Iris pigment epithelial cell (primary cell): ENCODE measurements at places on chromosomes 5 and 9.

GRCh38 chr9:20442461-20443319, 179.6 kb downstream of the MLLT3 start:
- no peak for DNase-seq

DNA sequence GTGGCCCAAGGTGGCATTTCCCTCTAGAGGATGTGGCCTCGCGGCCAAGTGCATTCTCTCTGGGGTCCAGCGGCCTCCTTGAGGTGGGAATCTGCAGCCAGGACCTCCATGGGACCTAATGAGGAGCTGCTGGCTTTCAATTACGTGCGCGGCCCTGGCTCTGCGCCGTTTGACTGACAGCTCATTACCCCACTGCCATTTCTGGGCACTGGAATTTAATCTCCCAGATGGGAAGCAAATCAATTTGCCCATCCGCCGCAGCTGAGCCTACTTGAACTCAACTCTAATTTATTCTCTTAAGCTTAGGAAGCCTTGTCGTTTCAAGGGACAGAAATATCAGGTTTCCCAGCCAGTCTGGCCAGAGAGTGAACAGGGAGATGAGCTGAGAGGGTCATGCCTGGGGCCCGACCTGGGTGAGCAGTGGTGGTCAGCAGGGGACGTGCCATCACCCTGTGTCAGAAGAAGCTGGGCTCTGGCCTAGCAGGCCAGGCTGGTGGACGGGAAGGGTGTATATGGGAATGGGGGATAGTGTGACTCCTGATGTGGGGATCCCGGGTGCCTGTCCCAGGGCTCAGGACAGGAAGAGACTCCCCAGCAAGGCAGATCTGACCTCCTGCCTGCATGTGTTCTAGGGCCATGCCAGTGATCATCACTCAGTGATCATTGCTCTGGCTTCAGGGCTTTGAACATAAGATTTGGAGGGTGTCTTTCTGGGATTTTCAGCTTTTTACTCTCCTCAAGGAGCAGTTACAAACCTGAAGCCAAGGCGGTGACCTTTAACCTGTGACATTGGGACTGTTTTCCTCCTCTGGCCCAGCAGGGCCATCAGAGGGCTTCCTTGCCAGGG, 69.7 kb downstream of the MACROH2A1 start:
- DNase-seq = no peak

- DNase-seq = no peak
Measured at GRCh38 chr5:113235884-113236283, 198.9 kb downstream of the TSSK1B start.

GRCh38 chr5:173726846-173727557, 110.6 kb upstream of the BOD1 start:
- DNase-seq = peak; percentile 25

DNA sequence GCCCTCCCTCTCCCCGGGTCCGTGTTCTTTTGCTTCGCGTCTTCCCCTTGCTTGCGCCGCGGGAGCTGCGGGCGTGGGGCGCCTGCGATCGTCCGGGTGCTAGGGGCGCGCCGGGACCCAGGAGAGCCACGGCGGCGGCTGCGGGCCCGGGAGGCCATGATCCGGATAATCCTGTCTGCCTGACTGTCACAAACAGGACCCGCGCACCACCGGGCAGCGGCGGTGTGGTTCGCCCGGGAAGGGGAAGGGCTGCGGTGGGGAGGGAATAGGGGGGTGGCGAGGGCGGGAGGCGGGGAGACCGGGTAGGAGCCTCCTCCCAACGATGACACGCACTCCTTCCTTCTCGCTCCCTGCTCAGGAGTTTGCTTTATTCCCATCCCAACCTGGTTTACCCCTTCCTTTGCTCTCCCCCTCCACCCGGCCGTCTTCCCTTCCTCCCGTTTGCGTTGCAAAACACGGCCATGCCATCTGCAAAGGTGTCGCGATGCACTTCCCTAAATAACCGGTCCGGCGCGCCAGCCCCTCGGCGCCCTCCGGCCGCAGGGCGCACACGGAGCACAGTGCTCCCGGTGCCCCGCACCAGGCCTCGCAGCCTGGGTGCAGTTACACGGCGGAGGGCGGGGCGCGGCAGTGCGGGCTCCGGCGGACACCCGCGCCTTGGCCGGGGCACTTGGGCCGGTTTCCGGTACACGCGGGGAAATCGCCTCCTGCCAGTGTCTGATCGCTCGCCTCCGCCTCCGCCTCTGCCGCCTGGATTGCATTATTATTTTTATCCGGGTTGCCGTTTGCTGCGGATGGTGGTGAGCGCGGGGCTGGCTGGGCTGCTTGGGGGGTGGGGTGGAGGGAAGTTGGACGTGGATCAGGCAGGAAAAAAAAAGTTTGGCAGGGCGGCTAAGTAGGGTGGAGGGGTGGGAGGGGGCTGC, 1.5 kb downstream of the SMARCA2 start:
- peak; percentile 78 for DNase-seq

GRCh38 chr9:29564564-29564963, 1991.3 kb upstream of the C9orf72 start:
- no peak for DNase-seq

DNA sequence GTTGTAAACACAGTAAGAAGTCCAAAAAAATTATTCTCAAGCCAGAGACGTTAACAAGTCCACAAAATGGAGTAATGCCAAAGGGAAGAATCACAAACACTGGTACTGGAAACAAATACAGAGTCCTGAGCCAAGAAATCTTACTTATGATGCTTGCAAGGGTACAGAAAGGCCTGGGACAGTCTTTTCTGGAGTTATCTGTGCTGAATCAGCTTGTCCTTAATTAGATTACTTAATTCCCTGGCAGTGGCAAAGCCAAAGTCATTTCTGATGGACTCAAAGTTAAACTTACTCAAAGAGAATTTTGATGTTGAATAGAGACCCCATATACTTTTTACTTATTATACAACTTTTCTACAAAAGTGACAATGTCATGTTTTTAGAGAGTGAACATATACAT, 610.5 kb upstream of the ITGA1 start:
- DNase-seq = no peak

- no peak for DNase-seq
Measured at GRCh38 chr5:56386046-56386445, 152.9 kb upstream of the ANKRD55 start.

GRCh38 chr5:124839371-124839998, 93.0 kb upstream of the ZNF608 start:
- DNase-seq = peak; percentile 59

DNA sequence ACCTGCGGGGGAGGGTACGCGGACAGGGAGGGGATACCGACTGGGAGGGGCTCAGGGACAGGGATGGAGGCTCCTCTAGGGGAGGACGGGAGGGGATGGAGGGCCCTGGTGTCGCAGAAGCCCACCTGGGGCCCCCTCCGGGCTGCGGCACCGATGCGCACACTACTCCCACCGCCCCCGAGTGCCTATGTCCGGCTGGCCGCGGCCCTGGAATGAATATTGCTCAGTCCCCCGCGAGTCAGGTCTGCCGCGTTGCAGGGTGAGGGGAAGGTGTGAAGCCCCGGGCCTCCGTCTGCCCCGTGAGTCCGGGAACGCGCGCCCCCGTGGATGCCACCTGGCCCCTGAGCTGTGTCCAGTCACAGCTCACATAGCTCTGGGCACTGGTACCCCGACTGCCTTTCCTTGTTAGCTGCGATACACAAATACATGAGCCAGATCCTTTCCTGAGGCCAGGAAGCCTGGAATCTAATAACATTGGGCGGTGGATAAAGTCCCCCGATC, 44.5 kb upstream of the PRSS3 start:
- no peak for DNase-seq

GRCh38 chr5:5066276-5067186, 73.6 kb upstream of the ADAMTS16 start:
- no peak for DNase-seq

DNA sequence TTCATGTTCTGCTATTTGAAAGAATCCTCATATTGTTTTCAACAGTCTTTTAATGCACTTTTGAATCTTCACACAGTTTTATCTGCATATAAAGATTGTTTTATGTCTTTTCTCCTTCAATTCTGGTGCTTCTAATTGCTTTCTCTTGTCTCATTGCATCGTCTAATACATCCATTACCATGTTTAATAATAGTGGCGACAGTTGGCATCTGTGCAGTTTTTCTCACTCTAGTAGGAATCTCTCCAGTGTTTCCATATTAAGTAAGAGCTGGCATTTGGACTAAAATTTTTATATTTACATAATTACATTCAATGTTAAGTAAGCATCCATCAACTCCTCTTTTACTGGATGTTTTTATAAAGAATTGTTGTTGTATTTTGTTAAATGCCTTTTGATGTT, 49.9 kb downstream of the ADCY2 start:
- no peak for DNase-seq

DNA sequence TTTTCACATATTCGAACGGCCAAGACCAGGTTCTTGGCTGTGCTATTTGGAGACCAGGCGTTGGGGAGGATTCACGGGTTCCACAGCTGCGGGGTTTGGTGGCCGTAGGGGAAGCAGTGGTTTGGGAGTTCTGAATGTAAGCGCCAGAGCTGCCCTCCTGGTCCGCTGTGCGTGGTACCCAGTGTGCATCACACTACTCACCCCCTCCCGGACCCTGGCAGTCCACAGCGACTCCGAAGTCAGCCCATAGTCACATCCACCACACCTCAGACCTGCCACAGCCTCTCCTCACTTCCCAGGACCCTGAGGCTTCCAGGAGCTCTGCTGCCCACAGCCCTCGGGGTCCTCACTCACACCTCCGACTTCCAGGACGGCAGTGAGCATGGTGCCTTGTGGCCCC, 26.8 kb downstream of the AMBP start:
- no peak for DNase-seq

DNA sequence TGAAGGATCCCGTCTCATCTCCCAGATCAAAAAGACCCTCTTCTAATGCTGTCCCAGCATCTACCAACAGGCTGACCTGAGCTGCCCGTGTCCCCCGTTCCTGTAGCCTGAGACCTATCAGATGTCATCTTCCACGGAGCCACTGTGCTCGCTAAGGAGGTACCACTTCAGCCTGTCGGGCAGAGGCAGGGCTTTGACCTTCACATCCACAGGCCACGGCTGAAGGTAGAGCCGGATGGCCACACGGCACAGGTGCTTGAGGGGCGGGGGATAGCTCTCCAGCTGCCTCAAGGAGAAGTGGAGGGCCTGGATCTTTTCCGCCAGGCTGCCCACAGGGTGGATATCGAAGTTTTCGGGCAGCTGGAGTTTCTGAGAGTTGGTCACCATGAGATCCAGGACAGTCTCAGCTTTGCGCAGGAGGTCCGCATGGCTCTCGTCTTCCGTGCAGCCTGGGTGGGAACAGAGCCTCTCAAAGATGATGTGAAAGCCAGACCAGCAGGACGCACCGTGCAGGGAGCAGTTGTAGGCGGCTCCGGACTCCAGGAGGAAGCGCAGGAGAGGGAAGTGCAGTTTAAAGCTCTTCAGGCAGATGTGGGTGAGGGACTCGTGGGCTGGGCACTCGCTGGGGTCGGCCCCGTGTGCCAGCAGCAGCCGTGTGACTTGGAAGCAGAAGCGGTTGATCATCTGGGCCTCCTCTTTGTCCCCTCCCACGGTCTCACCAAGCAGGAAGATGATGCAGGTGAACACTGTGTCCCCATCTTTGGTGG, 4.1 kb downstream of the ASB6 start:
- DNase-seq = no peak

- no peak for DNase-seq
Measured at GRCh38 chr9:95874303-95874988, 1.0 kb upstream of the ERCC6L2 start.

DNA sequence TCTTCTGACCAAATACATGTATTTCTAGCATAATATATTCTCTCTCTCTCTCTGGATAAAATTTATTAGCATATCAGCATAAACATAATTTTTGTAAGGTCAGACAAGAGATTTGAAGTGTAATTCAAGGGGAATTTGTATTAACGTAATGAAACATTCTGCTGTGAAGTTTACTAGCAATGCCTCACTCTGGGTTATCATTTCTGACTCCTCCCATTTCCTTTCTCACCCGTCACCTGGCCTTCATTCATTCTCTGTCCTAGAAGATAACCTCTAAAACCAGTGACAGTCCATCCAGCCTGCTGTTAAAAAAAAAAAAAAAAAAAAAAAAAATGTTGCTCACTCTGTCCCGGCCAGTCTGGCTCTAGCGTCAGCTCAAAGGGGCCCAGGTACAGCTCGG, 27.1 kb downstream of the GRAMD2B start:
- peak; percentile 28 for DNase-seq

DNA sequence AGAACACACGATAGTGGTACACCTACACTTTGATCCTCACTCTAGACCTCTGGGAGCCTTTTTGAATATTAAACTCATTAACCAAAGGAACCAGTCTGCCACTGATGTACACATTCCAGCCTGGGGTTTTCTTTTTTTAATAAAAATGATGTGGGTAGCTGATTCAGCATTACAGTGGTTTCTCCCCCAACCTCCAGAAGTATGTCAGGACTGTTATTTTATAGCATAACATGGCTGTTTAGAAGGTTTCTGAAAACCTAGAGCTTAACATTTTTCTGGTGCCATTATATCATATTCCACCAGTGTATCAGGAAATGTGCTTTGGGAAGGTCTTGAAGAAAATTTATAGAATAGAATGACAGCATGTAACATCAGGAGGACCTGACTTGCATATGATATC, 540.9 kb upstream of the WWC1 start:
- no peak for DNase-seq

DNA sequence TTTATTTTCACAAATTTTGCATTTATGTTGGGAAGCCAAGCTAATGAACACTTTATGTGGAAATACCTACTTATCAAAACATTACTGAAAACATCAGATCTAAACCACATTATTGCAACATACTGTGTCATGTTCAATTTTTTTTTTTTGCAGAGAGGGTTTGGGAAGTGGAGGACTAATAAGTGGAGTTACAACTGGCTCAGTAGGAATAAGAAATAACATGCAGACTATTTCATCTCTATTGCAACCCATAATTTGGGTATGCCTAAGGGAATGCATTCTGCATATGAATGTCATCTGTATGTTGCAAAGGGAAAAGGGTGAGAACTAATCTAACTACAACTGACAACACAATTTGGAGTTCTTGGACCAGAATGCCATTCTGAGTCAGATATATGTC, 41.8 kb downstream of the APC start:
- DNase-seq = peak; percentile 88

DNA sequence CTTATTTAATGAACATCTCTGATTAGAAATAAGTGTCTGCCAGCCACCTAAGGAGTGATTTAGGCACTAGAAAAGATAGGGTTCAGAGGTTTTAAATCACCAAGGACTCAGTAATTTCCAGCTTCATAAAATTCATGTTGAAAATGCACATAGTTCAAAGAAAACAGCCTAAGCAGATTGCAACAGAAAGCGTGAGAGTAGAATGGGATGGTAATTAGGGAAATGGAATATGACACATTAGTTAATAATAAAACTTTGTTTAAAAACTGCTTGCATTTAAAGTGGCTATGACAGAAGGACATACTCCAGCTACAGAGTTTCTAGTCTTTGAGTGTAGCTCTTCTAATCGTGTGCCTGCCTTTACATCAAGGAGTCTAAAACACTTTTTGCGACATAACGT, 490.8 kb downstream of the TLE4 start:
- no peak for DNase-seq

DNA sequence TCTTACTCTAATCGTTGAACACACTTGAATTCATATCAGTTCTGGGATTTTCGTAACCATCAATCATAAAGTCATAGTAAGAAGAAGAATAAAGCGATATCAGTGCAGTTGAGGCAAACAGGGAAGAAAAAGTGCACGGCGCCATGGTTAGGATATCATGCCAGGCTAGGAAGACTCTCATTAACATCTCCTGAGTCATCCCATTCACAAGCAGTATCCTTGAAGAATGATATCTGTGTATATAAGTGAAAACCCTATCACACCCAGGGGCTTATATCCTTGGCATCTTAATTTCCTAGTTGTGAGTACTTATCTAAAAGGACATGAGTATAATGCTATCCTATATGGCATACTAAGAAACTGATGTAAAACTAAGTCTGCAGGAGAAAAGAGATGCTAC, 38.6 kb downstream of the NFIB start:
- DNase-seq = peak; percentile 33
